Caki2 (cell line): ENCODE measurements at places on chromosomes 3 and 15. TPM values are rescaled to one million over a fixed set of nuclear protein-coding genes. Genes with fewer than 3 reads are reported as not detected.
A peak's percentile ranks its signal among the peaks of the same experiment; 100 is the strongest.

Gene LRRC34
- total RNA-seq = 12.0 and 13.2 TPM in 2 replicates

GRCh38 chr3:188037965-188038581 lies 115.9 kb upstream of the LPP start:
- DNase-seq = peak; percentile 30

- DNase-seq = no peak
These were observed 122.2 kb upstream of the WNT5A start for GRCh38 chr3:55609230-55609827.

- DNase-seq = peak; percentile 89
These were observed 118.4 kb downstream of the CTNNB1 start for GRCh38 chr3:41317718-41318117.

- no peak for DNase-seq
These were observed 65.6 kb downstream of the CCDC33 start for GRCh38 chr15:74301583-74302361.

DNA sequence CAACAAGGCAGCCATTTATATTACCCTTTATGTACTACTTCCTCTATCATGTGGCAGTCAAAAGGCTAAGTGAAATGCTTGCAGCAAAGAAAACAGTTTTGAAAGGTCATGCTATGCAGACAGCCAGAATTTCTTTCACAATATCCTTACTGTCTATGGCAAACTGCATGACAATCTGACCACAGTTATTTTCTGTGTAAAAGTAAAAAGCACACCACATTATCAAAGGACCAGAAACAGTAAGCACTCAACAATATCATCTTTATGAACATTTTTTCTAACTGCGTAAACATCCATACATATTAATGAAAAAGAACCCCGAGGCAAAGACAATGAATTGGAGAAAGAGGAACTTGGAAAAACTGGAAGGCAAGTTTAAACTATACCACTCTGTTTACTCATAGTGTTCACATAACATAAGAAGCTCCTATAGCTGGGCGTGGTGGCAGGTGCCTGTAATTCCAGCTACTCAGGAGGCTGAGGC lies 47.9 kb downstream of the PIK3CB start:
- DNase-seq = no peak

- no peak for DNase-seq
These were observed 20.5 kb downstream of the ATP8B4 start for GRCh38 chr15:50098545-50098944.

DNA sequence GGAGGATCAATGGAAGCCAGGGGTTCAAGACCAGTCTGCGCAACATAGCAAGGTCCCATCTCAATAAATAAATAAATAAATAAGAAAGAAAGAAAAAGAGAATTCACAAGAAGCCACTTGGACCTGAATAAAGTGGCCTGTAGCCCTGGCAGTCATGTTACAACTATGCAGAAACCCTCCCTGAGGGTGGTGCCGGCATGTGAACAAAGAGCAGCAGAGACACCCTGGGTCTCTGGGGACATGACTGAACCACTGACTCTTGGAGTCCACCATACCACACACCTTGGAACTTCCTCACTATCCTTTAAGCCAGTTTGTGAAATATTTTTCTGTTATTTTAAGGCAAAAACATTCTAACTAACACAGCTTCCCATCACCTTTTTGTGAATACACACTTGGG lies 93.0 kb downstream of the MEIS2 start:
- DNase-seq = no peak

DNA sequence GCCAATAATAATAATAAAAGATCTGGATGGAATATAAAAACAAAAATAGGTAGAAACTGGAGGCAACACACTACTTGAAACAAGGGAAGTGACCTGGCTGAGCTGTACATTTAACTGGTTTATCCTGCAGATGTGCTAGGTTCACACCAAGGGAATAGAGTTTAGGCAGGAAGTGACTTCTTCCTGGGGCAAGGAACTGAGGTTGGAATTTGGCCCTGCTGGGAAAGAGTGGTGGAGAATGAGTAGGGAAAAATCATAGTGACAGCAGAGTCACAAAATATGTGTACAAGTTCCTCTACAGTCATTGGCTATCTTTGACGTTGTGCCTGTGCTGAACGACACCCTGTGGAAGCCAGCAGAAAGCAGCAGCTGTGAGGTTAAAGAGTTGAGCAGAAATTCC lies 44.1 kb downstream of the ARHGAP11B start:
- DNase-seq = no peak

DNA sequence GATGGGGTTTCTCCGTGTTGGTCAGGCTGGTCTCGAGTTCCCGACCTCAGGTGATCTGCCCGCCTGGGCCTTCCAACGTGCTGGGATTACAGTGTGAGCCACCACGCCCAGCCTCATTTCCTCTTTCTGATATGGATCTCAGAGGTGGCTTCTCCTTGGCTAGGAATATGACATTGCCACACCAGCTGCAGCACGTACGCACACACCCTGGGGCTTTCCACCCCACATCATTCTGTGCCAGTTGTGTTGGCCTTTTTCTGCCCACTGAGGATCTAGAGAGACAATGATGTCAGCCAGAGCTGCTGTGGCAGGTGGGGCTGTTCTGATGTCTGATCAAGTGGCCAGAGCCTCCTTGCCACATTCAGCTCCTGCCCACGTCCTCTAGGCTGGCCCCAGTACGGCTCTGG lies 29.0 kb downstream of the TMEM45A start:
- no peak for DNase-seq
